Stimulated activated CD4-positive, alpha-beta T cell treated with anti-CD3 and anti-CD28 coated beads, Interleukin-15, amount 100 ng/mL, for 1 hour (primary cell): ENCODE measurements at places on chromosomes 11 and 22.

GRCh38 chr22:19291218-19291579 lies 320 bp downstream of the CLTCL1 start:
- DNase-seq, result no peak

- DNase-seq, result no peak
These were observed 9.0 kb upstream of the MARK2 start for GRCh38 chr11:63829823-63830489.

DNA sequence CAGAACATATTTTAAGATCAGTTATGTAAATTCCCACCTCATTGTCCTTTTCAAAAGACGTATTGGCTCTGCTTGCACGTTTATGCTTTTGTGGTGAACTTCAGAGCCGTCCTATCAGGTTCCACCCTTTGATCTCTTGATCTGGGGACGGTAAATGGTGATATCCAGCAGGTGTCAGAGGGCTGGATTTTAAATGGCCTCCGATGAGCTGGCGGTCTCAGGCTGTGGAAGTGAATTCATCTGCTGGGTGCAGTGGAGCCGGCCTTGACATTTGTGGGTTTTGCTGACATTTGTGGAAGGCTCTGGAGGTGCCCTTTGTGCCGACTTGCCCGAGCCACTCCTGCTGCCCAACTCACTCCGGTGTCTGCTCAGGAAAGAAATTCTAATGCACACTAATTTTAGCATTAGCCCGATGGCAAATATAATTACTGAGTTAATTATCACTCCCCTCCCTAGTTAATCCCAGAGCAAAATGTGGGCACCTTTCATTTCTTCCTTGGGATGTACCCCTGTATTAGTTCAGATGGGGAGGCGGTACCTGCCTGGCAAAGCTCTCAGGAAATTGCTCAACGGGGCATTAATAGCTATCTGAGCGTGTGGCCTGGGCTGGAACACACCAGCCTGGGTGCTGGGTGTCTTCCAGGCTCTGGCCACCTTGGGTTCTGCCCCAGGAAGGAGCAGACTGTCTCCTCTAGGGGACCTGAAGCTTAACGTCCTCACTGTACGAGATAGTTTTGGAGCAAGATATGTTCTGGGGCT lies 9.1 kb downstream of the LRP5 start:
- no peak for DNase-seq

DNA sequence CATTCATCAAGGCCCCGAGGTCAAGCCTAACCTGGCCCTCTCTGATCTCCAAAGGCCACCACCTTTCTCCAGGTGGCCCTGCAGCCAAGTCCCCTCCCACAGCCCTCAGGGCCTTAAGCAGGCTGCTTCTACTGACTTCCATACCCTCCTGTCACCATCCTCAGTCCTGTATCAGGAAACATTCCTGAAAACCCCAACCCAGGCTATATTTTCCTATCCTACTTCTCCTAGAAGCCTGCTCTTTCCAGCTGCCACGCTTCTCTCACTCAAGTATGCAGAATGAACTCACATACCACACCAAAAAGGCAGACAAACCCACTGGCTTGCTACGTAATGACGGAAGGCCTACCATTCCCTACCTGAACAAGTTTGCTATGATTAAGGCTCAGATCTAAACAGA lies 23.6 kb downstream of the MORC2 start:
- DNase-seq, result no peak

GRCh38 chr11:76067099-76067498 lies 139.2 kb downstream of the WNT11 start:
- DNase-seq, result no peak

GRCh38 chr22:19815093-19815822 lies 39.4 kb downstream of the GNB1L start:
- no peak for DNase-seq

DNA sequence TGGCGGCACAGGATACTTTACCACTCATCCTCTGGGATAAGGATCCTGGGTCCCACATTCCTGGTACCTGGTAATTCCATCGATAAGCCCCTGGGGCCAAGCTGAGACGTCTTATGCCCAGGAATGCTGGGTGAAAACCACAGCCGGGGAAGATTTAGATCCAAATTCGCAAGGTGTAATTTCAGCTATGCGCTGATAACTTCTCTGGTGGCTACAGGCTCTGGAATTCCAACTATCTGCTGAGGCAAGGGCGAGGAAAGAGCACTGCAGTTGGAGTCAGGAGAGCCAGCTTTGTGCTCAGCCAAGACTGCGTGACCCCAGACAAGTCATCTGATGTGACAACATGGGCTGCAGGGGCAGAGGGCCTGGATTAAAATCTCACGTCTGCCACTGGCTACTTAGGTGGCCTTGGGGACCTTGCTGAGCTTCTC lies 9.9 kb upstream of the MYEOV start:
- DNase-seq, result no peak

- no peak for DNase-seq
These were observed 35.1 kb downstream of the MMP7 start for GRCh38 chr11:102495161-102496042.

GRCh38 chr22:21818487-21819182 lies 48.8 kb downstream of the MAPK1 start:
- no peak for DNase-seq

DNA sequence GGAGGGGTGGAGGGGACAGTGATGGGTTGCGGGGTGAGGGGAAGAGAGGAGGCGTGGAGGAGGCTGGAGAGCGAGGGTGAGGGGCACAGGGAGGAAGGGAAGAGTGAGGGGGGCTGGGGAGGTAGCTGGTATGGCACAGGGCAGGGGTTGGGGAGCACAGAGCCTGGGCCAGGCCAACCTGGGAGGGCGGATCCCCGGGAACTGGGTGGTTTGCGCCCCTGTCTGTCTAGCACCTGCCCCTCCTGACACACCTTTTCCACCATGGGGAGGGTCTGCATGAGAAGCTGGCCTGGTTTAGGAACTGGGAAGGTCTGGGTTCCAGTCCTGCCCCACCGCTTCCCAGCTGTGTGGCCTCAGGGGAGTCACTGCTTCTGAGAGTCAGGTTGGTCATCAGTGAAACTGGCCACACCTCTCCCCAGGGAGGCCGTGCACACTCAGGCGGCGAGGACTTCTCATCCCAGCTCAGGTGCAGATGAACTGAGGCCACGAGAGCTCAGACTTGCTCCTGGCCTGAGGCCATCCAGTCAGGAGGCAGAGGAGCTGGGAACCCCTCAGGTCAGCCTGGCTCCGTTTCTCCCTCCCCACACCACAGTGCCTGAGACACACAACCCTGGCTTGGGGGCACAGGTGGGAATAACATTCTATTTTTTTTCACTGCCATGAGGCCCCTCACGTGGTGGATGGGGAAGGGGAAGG lies 95.6 kb downstream of the PHF21B start:
- DNase-seq, result no peak

DNA sequence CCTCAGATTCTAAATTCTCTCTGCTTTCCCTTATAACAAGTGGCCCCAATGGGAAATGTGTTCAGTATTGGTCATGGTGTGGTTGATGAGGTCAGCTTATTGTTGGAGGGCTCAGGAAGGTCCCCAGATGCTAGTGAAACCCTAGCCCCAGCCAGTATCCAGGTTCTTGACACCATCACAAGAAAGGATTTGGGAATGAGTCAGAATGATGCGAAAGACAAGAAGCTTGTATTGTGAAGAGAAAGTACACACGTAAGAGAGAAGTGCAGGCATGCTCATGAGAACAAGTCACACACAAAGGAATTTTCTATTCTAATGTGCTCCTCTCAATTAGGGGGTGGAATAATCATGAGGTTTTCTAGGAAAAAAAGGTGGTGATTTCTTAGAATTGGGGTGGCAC lies 34.9 kb upstream of the TRPC6 start:
- DNase-seq, result no peak

- no peak for DNase-seq
These were observed 3.6 kb downstream of the MYBPC3 start for GRCh38 chr11:47348859-47349258.
